ENCODE measurements at places on chromosomes 3 and 15. TPM values are rescaled to one million over a fixed set of nuclear protein-coding genes. Genes with fewer than 3 reads are reported as not detected.

DNA sequence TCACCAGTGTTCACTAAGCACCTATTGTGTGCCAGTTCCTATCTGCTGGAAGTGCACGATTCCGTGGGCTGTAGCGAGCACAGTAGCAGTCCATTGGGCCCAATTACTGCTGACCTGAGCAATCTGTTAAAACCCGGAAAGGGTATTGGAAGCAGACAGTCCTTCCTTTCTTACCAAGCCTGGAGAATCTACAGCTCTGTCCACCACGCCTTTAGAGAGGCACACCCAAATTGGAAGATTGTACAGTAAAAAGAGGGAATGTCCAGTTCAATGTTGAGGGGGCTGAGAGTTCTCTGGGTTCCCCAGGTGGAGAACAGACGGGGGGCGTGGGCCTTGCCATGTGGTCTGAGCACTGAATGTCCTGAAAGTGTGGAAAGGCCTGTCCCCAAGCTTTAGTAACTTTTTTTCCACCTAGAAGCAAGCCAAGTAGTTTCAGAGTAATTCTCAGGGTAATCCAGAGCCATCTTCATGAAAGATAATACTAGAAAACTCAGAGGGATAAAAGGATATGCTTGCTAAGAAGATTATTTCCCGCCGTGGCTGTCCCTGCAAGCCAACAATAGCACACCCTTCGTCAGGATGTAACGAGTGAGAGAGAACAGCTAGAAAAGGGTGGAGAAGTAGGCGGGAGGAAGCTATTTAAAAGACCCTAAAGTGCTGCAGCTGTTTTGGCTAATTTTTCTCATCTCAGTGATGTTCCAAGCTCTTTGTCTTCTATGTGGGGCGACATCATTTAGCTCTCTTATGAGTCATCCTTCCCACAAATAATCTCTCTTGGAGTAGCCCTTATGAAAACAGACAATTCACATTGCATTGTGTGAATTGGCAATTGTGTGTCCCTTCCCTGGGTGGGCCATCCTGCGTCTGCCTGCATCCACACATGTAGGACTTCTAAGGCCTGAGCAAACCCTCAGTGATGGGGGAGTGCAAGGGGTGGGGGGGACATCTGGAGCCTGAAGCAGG is 181.0 kb downstream of the ATG7 start:
- H3K4me1 ChIP-seq, result peaks cover 15% of the 10 kb centered on the region
- DNase-seq, result no peak
- peak overlapping the region; percentile 55 for H3K27ac ChIP-seq
- no peaks in the 10 kb centered on the region for H3K36me3 ChIP-seq
- H3K4me3 ChIP-seq, result no peak overlapping the region

DNA sequence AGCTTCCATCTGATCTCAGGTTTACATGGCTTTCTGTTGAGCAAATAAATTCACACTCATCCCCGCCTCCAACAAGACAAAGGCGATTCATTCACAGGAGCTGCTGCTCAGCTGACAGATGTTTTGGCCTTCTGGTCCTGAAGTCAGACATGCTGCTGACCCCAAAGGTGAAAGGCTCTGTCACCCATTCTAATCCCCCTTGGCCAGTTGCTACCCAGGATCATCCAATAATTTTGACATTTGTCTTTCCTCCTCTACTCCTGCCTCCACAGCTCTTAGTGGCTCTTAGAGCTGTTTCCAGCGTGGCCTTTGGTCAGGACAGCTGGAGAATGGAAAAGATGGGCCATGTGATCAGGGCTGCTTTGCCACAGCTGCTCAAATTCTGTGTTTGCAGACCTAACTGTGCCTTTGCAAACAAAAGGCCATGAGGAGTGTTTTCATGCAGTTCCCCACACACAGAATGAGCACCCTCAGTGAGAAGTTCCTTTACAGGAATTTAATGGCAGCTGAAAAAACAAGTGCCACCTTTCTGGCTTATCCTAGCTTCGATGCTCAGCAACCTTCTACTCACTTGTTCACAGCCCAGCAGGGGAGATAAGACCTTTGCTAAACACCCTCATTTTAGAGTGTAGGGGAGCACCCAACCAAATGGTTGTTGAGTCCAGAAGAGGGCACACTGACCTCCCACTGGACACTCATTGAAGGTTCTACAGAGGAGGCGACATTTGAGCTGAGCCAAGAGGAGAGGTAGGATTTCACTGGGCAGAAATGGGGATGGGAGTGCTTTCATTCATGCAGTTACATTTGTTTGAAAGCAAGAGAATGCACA is 39.0 kb downstream of the CYP19A1 start:
- peaks cover 13% of the 10 kb centered on the region for H3K4me1 ChIP-seq
- no peak overlapping the region for H3K4me3 ChIP-seq
- no peaks in the 10 kb centered on the region for H3K36me3 ChIP-seq
- peak overlapping the region; percentile 33 for H3K27ac ChIP-seq
- H3K27me3 ChIP-seq, result no peaks in the 10 kb centered on the region

DNA sequence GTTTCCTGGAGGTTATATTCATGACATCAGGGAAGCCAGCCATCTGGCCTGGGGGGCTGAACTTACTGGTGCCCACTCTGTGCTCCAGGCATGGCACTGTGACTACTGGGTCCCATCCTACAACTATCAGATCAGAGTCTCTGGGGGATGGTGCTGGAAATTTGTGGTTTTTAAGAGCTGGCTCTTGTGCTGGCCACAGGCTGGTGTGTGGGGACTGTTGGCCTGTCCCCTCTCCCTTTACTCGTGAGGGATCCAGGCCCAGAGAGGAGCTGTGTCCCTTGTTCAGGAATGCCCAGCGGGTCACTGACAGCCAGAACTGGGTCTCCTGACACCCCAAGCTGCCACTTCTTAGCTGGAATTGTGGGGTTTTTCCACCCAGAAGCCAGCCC is 44.5 kb upstream of the SEC22A start:
- DNase-seq, result no peak
- peaks cover 29% of the 10 kb centered on the region for H3K4me1 ChIP-seq
- peak overlapping the region; percentile 23 for H3K27ac ChIP-seq
- peaks cover 46% of the 10 kb centered on the region for H3K36me3 ChIP-seq

DNA sequence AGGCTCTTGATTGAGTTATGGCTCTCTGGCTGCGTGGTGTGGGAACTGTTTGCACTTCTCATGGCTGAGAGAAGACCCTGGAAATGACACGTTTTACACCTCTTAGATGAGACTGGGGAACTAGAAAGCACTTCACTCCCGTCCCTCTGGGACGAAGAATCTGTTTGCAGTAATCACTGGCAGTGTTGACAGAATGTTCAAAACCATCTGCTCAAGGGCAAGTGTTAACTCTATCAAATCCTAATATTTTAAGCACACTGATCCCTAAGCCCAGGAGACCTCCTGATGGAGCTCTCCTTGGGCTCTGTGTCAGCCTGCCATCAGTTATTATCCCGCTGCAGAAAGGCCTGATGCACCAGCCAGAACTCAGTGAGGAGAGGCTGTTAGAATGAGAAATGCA is 323.8 kb upstream of the DNAJC19 start:
- DNase-seq, result no peak
- no peak overlapping the region for H3K27ac ChIP-seq
- no peak overlapping the region for H3K4me3 ChIP-seq

DNA sequence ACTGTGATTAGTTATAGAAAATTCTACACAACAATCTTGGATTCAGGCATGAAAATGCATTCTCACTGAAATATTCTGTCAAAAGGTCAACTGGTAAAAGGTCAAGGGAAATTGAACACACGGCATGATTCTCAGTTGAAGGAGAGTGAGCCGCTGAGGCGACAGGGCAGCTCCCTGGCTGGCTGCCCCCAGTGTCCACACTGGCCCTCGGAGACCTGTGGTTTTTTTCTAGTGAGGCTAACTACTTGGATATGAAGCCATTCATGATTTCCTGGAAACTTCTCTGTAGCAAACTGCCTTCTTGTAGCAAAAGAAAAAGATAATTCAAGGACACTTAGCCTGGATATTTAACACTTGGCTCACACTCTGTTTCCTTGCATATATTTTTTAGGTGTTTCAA is 37.2 kb downstream of the AADACL2 start:
- DNase-seq, result peak; percentile 73
- H3K36me3 ChIP-seq, result no peaks in the 10 kb centered on the region
- H3K27ac ChIP-seq, result peak overlapping the region; percentile 80
- H3K4me3 ChIP-seq, result peak overlapping the region; percentile 7
- peaks cover 56% of the 10 kb centered on the region for H3K4me1 ChIP-seq

- peak overlapping the region; percentile 47 for H3K27ac ChIP-seq
- H3K4me1 ChIP-seq, result peaks cover 13% of the 10 kb centered on the region
- no peaks in the 10 kb centered on the region for H3K36me3 ChIP-seq
- DNase-seq, result no peak
- H3K4me3 ChIP-seq, result peak overlapping the region; percentile 54
These were observed 82.0 kb downstream of the KCNMB2 start for GRCh38 chr3:178618197-178618596.

DNA sequence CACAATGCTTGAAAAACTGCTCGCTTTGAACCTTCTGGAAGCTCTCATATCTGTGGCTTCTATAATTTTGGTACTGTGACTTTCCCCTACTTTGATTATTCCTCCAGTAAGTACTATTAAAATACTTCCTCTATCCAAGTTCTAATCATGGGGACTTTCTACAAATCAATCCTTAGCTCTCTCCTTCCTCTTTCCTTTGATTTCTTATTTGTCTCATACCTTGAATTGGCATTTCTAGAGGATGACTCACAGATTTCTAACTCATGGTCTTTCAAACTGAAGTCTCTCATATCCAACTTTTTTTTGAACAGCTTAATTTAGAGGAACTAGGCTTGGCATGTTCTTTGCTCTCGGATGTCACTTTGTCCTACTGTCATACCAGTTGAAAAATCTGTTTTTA is 241.8 kb downstream of the TBC1D5 start:
- no peak overlapping the region for H3K27ac ChIP-seq
- no peak overlapping the region for H3K4me3 ChIP-seq
- DNase-seq, result no peak
- no peaks in the 10 kb centered on the region for H3K36me3 ChIP-seq
- no peaks in the 10 kb centered on the region for H3K27me3 ChIP-seq

DNA sequence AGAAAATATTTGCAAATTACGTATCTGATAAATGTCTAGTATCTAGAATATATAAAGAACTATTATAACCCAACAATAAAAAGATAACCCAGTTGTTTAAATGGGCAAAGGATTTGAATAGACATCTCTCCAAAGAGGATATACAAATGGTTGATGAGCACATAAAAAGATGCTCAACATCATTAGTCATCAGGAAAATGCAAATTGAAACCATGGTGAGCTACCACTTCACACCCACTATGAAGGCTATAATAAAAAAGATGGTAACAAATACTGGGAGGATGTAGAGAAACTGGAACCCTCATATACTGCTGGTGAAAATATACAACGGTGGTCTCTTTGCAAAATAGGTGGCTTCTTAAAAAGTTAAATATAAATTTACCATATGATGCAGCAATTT is 28.0 kb downstream of the RAD51 start:
- no peaks in the 10 kb centered on the region for H3K36me3 ChIP-seq
- H3K4me3 ChIP-seq, result no peak overlapping the region
- no peak overlapping the region for H3K27ac ChIP-seq

DNA sequence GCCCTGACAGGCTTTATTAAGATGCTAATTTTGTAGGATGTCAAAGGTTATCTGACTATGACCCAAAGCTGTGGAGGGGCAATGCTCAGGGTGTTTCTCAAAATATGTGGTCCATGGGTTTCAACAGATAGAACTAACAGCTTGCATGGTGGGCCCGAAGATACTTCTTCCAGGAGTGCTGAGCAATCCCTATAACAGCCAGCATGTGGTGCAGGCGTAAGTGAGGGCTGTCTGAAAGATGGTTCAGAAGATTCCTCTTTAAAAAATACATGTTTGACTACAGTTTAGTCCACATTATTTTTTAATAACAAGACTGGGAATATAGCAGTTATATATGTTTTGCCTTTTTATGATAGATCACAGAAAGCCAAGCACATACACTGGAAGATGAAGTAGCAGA is 7.6 kb downstream of the SCG3 start:
- H3K4me3 ChIP-seq, result no peak overlapping the region
- no peaks in the 10 kb centered on the region for H3K4me1 ChIP-seq
- no peak for DNase-seq
- H3K27ac ChIP-seq, result no peak overlapping the region
- H3K36me3 ChIP-seq, result no peaks in the 10 kb centered on the region
- peaks cover 46% of the 10 kb centered on the region for H3K27me3 ChIP-seq

DNA sequence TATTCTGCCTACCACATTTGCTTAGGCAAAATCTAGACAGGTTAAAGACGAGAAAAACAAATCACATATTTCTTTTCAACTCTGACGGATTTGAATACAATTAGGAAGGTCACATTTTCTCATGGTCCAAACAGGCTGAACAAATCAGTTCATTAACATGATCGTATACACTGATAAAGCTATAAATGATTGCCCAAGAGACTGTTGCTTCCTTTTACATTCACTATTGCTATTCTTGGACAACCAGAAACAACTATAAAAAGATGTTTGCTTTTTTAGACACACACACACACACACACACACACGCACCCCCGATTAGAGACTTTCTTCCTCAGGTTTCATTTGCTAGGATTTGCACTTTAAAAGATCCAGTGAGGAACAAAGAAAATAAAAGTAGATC is 122.3 kb upstream of the BHLHE40 start:
- H3K36me3 ChIP-seq, result peaks cover 11% of the 10 kb centered on the region
- no peaks in the 10 kb centered on the region for H3K27me3 ChIP-seq
- no peak overlapping the region for H3K27ac ChIP-seq
- H3K4me1 ChIP-seq, result no peaks in the 10 kb centered on the region
- DNase-seq, result no peak
- no peak overlapping the region for H3K4me3 ChIP-seq

DNA sequence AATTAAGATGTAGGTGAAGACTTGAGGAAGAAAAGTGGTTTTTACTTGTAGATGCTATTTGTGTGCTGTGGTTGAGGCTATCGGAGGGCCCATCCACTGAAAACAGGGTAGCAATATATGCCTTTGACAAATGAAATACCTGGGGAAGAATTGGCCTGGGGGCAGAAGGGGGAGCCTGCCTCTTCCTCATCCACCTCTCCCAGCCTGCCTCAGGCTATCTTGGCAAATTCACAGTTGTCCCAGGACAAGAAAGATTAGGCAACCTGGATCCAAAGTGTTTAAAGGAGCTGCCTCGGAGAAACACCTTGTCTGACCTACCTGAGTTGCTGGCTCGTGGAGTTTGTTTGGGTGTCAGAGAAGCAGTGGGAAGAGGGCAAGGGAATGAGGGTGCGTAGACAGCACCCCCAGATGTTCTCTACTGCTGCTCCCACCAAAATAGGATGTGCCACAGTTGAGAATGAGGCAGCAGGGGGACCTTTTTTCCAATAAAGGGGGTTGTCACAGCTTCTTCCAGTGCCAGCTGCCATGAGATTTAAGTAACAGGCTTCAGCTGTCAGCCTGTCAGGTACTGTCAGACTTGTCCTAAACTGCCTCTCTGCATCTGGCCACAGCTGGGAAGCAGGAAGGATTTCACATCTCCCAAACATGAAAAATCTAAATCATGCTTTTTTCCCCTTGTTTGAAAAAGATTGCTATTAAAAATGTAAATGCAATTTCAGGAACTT is 9.2 kb downstream of the PLEKHO2 start:
- no peak overlapping the region for H3K4me3 ChIP-seq
- no peak for DNase-seq
- no peaks in the 10 kb centered on the region for H3K27me3 ChIP-seq
- peaks cover 76% of the 10 kb centered on the region for H3K4me1 ChIP-seq
- H3K36me3 ChIP-seq, result peaks cover 44% of the 10 kb centered on the region

GRCh38 chr3:18111796-18112232 is 313.3 kb downstream of the SATB1 start:
- no peaks in the 10 kb centered on the region for H3K4me1 ChIP-seq
- H3K36me3 ChIP-seq, result no peaks in the 10 kb centered on the region
- peak; percentile 21 for DNase-seq
- H3K27ac ChIP-seq, result no peak overlapping the region

SCAMP5 gene
- 3.0 TPM for total RNA-seq

CFAP92 gene
- 0.25 TPM for total RNA-seq
